Germinal center (tissue), 1 donor: ENCODE measurements at places on chromosomes 6 and 20.

GRCh38 chr6:125943528-125944433 is 12.8 kb upstream of the HINT3 start:
- DNase-seq, result no peak

GRCh38 chr6:134517145-134517658 is 199.3 kb upstream of the SGK1 start:
- DNase-seq, result no peak

GRCh38 chr20:36576081-36576445 is 2.7 kb downstream of the TGIF2 start:
- DNase-seq, result no peak

GRCh38 chr6:119360262-119360915 is 10.8 kb upstream of the MAN1A1 start:
- no peak for DNase-seq

GRCh38 chr6:84842525-84843166 is 78.2 kb upstream of the TBX18 start:
- DNase-seq, result no peak

DNA sequence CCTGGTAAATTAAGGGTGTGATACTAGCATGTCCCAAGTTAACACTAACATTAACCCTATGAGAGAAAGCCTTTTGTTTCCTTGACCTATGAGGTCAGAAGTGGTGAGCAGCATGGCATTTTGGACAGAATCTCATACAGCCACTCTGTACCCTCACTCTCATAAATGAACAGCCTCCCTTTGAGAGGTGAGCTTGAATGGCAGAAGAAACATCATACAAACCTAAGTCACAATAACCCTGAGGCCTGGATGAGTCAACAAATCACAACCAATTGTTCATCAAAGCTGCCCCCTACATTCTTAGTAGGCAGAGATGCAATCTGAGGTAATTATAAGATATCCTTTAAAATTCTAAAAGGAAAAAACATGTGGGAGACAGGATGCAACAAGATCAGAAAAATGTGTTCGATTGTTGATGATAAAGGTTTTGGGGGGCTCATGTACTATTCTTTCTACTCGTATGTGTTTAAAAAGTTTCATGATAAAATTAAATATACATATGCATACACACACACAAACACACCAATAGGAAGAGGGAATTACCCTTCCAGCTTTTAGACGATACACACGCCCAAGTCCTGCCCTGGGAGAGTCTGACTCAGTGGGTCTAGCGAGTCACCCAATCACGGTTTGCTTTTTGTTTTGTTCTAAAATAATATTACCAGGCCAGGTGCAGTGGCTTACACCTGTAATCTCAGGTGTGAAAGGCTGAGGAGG is 117.3 kb downstream of the ARHGAP18 start:
- DNase-seq, result no peak

- no peak for DNase-seq
Observed at GRCh38 chr20:60837173-60837770, 414.8 kb upstream of the CDH4 start.

DNA sequence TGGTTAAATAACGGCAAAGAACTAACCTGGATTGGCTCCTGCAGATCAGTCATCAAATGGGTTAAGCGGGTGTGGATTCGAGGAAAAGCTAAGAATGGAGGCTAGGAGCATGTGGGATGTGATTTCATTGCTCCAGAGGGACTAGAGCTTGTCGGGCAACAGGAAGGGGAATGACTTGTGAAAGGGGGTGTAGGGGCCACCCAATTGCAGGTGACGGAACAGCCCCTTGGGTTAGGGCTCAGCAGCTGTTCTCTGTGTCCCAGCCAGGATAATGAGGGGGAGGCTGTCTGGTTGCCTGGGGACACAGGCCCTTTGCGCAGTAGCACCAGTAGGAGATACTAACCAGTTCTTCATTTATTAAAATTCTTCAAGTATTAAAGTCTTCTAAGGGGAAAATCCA is 25.0 kb upstream of the MRPS18A start:
- no peak for DNase-seq

- no peak for DNase-seq
Observed at GRCh38 chr6:116542426-116542825, 3.1 kb downstream of the TRAPPC3L start.

GRCh38 chr20:9128568-9128967 is 59.7 kb downstream of the PLCB4 start:
- DNase-seq, result no peak

GRCh38 chr6:71902261-71902660 is 15.9 kb downstream of the RIMS1 start:
- no peak for DNase-seq

DNA sequence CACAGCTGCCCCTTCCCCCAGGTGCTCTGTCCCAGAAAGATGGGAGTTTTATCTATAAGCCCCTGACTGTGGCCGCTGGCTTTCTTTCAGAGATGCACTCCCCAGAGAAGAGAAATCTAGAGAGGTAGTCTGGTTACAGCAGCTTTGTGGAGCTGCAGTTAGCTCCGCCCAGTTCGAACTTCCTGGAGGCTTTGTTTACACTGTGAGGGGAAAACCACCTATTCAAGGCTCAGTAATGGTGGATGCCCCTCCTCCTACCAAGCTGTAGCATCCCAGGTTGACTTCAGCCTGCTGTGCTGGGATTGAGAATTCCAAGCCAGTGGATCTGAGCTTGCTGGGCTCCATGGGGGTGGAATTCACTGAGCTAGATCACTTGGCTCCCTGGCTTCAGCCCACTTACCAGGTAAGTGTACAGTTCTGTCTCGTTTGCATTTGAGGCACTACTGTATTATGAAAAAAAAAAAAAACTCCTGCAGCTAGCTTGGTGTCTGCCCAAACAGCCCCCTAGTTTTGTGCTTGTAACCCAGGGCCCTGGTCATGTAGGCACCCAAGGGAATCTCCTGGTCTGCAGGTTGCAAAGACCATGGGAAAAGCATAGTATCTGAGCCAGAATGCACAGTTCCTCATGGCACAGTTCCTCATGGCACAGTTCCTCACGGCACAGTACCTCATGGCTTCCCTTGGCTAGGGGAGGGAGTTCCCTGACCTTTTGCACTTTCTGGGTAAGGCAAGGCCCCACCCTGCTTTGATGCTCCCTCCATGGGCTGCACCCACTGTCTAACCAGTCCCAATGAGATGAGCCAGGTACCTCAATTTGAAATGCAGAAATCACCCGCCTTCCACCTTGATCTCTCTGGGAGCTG is 275.0 kb downstream of the CENPW start:
- no peak for DNase-seq

- no peak for DNase-seq
Observed at GRCh38 chr6:136058852-136059251, 191.3 kb downstream of the MTFR2 start.

GRCh38 chr6:11875325-11876109 is 96.9 kb upstream of the ADTRP start:
- no peak for DNase-seq

DNA sequence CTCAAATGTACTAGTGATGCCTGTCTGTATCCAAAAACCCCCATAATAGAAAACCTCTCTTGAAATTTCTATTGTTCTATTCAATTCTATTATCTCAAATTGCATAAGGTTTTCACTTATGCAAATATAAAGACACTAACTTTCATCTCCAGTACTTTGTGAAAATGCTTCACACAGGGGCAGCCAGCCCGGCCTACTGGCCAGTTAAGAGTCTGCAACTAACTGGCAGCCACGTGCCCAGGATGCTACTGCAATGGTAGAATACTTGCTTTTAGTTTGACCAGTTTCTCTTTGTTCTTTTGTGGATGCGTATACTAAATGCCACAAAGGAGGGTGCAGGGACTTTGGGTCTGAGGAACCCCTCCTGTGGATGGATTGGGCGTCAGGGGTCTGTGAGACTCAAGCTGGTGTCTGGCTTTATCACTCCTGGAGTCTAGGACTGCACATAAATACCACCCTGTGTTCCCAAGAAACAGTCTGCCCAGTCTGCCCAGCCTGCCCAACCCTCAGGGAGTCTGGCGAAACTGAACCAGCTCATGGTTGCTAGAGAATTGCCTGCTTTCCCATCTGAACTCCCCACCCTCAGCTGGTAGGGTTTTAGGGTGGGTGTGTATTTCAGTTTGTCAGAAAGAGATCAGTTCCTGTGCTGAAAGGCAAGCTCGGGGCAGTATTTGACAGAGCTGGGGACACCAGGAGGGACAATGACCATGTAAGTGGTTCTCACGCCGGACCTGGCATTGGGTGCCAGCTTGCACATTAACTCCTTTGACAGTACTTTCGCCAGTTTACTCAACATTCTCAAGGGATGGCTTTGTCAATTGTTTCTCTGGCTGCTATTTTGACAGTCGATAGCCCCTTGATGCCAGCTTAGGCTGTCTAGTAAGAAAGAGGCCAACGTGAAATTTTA is 558.2 kb upstream of the JAG1 start:
- no peak for DNase-seq

DNA sequence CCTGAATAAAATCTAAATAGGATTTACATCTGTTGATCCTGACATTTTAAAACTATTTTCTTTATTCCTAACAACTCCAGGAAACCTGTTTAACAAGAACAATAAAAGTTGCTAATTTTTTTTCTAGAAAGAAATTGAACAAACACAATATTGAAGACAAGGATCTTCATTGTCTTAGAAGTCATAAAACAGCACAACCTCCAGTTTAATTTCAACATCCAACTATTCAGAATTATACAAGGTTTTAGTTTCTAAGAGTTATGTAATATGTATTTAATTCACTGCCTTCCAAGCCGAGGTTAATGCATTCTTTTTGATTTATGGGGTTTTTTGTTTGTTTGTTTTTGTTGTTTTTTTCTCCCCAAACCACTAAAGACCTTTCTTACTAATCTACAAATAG is 7.2 kb downstream of the BMP5 start:
- DNase-seq, result no peak

- no peak for DNase-seq
Observed at GRCh38 chr6:33746036-33746600, 587 bp downstream of the IP6K3 start.

DNA sequence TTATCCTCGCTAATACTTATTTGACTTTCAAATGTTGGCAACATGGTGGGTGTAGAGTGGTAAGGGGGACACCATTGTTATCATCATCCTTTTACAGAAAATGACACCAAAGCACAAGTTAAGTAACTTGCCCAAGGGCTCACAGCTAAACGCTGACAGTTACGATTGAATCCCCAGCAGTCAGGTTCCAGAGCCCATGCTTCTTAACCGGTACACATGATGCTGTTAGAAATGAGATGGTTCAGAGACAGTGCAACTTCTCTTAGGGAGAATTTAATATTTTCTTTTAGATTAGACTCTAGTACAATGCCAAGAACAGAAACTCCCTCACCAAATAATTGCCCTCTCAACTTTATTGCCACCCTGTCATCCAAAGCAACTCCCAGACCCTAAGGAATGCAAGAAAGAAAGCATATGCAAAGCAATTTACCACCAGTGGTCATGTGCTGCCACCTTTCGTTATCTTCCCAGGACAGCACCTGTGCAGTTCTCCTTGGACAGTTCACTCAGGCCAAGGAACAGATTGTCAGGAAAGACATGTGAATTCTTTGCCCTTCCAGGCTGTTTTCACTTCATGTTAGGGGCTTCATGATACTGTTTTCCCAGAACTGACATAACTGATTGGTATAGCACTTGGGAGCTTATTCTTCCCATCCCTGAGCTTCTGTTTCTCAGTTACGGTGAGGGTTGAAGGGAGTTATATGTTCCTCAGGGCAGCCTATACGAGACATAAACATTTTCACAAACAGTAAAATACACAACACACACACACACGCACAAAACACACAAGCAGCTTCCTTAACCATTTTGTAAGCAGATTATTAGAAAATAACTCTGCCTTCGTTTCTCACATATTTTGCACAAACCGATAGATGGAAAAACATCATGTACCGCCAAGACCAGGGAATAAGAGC is 5.1 kb downstream of the HLA-DMA start:
- DNase-seq, result no peak

DNA sequence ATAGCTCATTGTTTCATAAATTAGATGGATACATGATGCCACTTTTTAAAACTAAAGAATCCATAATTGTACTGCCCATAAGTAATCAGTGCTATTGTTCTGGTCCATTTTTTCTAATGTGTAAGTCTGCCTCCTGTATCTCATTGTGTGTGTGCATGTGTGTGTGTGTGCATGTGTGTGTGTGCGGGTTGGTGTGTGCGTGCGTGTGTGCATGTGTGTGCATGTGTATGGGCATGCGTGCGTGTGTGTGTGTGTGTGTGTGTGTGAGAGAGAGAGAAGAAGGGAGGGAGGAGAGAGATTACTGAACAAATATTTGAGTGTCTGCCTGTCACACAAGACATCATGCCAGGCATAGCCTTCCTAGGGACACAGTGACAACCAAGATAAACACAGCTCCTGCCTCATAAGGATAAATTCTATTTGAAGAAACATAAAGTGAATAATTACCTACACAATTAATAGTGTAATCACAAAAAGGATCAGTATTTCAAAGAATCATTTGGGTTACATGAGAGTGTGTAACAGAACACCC is 33.2 kb upstream of the RPS6KA2 start:
- no peak for DNase-seq

- DNase-seq, result peak; percentile 99
Observed at GRCh38 chr6:33454009-33454946, at the start of gene ZBTB9. Gene ZBTB9, plus strand, starts transcription at chr6:33454576. Its CDS starts 525 bp downstream, at chr6:33455101.

- no peak for DNase-seq
Observed at GRCh38 chr6:15496345-15497131, 166.3 kb downstream of the DTNBP1 start.

DNA sequence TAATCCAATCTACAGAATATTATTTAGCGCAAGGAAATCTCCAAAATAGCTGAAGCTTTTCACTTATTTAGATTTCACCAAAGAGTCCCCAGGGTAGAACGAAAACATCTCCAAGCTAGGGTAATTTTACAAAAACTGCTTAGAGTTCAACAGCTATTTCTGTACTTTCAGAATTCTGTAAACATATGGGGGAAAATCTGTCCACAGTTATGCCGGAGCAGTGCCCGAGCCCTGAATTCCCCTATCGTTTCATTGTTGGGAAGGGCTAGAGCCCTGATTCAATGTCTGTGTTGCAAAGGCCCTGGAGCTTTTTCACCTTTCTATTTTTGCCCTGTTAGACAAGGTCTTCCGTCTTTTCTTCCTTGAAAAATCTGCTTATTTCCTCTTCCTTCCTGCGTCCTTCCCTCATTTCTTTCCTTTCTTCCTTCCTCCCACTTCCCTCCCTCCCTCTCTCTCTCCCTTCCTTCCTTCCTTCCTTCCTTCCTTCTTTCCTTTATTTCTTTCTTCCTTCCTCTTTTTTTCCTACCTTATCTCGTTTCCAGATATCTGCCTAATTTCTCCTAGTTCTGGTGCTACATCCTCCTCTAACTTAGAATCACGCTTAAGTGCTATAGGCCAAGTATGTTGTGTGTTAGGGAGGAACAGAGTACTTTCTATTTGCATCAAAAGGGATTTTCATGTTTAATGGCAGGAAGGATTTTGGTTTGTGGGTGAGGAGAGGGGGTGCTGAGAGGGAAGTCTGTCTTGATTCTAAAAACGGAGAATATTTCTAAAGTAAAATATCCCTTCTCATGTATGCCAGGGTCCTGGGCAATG is 122.5 kb upstream of the BMP2 start:
- no peak for DNase-seq

- no peak for DNase-seq
Observed at GRCh38 chr6:64803470-64804166, 903.4 kb downstream of the EYS start.

DNA sequence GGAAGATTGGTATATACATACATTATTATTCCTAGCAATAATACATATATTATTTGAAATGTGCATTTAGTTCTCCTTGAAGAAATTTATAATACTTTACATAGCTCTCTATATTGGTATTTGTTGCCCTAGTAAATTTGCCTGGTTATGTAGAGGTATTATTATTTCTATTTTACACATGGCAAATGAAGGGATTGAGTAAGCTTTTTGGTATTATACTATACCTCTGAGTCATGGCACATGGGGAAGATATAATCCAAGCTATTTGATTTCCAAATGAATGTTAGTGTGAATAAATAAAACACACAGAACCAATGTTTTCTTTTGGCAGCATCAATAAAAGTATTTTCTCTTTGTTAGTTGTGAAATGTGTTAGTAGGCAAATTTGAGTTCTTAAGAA is 409.6 kb upstream of the SLC35B3 start:
- no peak for DNase-seq
